ELR (cell line): ENCODE measurements at places on chromosomes 5 and 9.

DNA sequence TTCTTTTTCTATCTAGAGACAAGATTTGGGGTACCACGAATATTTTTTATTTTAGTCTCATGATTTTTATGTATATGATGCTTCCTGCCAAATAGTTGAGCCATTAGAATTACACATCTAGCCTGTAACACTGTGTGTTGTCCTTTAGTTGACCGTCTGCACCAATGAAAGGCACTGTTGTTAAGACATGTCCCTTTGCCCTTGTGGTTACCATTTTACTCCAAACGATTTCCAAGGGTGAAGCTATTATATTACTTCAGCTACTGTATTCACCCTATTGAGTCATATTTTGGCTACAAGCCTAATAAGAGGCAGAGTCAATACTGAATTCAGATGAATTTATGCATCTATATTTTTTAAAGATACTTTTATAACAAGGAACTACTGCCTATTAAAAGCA is 207.6 kb downstream of the CETN3 start:
- peak; percentile 41 for DNase-seq

GRCh38 chr5:5179597-5179996 is 39.5 kb downstream of the ADAMTS16 start:
- no peak for DNase-seq

DNA sequence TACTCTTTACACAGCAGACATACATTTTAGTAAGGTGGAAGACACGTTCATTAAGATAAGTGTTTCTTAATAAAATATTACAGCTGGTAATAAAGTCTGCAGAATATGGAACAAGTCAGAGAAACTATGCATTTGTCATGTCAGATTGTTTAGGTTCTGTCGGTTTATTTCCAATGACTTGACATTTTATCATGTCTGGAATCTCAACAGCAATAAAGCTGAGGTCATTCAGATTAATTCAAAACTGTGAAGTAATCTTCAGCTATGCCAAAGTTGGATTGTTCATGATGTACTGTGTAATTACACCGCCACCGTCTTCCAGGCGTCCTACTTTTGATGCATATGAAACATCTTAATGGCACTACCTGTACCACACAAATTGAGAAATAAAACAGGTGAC is 1032.6 kb downstream of the CDH12 start:
- DNase-seq = peak; percentile 36

DNA sequence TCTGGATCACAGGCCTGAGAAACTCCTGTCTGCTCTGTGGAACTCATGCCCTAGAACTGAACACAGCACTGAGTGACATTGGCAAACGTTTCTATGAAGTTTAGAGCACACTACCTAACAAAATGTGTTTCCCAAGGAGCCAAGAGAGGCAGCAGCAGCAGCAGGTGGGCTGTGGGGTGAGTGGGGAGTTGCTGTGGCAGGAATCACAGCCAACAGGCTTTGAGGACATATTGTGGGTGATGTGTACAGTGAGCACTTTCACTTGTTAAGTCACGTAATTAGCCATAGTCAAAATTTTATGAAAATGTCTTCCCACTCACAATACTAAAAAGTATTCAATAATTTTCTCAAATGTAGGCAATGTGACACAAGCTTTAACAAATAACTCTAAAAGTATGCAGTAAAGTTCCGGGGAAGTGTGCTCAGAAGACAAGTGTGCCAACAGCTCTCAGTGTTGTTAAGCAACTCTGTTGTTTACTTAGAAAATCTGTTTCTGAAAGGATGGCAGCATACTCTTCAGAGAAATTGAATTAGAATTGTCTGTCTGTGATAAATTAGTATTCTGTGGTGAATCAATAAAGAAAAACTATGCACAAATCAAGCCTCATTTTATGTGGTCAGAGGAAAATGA is 482.1 kb downstream of the SEMA5A start:
- no peak for DNase-seq

GRCh38 chr9:116157436-116158138 is 4.0 kb downstream of the PAPPA start:
- DNase-seq = peak; percentile 68

GRCh38 chr5:56639476-56639875 is 175.9 kb upstream of the MAP3K1 start:
- no peak for DNase-seq

DNA sequence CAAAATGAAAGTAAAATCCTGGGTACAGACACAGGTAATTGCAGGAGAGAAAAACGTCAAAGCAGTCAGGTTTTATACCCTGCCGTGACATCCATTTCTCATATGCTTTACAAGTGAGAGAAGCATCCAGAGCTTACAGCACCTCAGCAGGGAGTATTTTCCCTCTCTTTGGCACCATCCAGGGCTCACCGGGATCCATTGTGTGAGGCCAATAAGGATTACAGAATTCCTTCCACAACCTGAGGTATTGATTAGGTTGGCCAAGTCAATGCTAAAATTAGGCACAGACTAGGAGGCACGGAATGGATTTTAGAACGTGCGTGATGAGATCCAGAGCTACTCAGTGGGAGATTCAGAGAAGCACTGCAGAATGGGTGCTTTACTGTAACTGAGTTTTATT is 296.6 kb downstream of the FBXL7 start:
- DNase-seq = no peak

GRCh38 chr9:14710804-14711203 is 11.7 kb downstream of the CER1 start:
- DNase-seq = peak; percentile 75

- no peak for DNase-seq
These were observed 73.1 kb downstream of the COL15A1 start for GRCh38 chr9:99016681-99017387.

GRCh38 chr9:125774106-125774505 is 26.9 kb downstream of the PBX3 start:
- no peak for DNase-seq

DNA sequence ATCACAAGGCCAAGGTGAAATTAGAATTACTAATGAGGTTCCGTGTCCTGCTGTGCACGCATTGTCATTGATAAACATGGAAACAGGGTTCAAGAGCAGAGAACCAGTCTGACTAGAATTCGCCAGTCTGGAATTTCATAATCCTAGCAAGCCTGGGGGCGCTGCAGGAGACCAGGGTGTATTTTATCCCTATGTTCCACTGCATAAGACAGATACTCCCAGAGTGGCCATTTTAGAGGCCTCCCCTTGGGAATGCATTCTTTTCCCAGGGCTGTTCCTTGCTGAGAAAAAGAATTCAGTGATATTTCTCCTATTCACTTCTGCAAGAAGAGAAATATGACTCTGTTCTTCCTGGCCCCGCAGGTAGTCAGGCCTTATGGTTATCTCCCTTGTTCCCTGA is 1387.7 kb downstream of the MAT2B start:
- no peak for DNase-seq

DNA sequence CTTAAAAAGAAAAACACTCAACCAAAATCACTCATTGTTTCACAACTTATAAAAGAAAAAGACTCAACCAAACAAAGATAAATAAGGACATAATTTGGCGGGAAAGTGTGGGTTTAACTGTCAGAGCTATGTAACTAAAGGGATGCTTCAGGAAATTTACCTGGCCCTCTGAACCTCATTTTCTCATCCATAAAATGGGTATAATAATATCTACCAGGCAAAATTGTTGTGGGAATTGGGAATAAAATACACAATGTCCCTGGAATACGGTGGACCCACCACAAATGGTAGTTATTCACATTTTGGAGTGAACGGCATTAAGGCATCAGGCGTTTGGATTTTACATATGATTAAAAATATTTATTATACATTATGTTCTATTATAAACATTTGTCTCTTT is 228.5 kb upstream of the ANKRD55 start:
- no peak for DNase-seq

GRCh38 chr5:126385524-126386502 is 37.4 kb upstream of the GRAMD2B start:
- no peak for DNase-seq

DNA sequence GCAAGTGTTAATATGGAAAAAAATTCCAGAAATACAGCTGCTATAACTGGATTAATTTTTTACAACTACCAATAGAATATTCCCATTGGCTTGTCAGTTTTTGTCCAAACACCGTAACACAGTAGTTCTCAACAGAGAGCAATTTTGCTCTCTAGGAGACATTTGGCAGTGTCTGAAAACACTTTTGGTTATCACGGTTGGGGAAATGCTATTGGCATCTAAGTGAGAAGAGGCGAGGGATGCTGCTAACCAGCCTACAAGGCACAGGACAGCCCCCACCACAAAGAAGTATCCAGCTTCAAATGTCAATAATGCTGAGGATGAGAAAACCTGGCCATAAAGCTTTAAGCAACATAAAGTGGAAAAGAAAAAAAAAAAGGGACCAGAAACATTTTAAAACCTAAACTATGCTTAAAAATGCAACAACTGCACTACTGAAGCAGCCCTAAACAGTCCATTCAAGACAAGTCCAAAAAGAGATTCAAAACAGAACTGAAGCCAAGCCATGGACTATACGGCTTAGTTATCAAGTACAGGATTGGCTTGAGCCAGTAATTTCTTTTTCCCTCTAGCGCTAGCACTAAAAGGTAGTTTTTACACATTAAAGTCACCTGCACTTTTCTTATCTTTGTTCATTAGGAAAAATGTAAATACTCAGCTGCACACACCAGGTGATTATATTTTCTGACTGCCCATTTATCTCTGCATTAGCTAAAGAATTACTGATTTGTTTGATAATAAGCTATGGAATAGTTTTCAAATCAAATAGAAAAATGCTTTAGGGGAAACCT is 83.9 kb downstream of the NR3C1 start:
- DNase-seq = no peak

DNA sequence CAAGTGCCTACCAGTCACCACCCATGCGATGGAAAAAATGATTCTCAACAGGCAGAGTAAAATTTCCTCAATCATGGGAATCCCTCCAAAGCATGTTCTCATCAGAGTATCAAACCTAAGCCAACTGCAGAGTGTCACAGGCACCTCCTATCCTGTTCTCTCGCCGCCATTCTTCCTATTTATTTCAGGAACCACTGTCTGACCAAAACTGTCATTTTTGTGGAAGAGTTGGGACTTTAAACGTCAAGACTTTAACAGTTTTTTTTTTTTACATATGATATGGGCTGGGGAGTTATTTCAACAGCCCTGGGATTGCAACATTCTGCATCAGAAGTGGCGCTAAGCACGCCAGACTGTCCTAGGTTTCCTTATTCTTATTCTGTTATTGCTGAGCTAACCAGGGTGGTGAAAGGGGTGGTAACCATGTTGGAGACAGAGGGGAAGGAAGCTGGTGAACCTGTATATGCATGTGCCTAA is 29.5 kb downstream of the PFDN1 start:
- DNase-seq = no peak

- no peak for DNase-seq
These were observed 942.5 kb upstream of the WWC1 start for GRCh38 chr5:167348980-167349379.

- no peak for DNase-seq
These were observed 5.9 kb downstream of the ARSB start for GRCh38 chr5:78979117-78979742.

DNA sequence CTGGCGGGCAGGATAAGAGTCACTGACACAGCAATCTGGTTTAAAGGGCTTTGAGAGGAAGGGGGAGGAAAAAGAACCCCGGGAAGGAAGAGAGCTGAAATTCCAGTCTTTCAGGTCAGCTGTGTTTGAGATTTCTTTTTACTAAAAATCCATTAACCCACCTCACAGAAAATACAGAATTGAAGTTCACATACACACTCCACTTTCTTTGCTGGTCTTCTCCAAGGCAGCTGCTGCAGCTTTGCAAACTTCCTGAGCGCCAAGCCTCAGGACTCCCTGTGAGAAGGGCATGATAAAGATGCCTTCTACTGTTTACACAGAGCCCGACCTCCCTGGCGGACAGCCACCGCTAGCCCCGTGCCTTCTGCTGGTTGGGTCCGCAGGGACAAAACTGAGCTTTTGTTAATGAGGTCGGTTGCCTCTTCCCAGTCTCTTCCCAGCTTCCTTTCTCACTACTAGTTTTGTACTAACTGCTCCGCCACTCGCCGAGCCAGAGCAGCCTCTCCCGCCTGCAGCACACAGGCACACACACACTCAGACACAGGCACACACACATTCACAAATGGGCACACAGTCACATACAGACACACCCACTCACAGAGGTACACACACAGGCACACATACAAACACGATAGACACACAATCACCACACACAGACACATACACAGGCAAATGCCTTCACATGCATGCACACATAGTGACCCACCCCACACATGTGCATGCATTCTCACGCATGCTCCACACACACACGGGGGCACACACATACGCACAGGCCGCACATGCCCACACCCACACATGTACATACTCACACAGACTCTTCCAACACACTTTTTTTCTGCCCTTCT is at the start of gene FREM1:
TSS of gene FREM1 (minus strand) at position 468 of the 845 bp plus-strand sequence. CDS start 41,451 bp downstream, outside the sequence.
- DNase-seq = no peak

- DNase-seq = peak; percentile 36
These were observed 66.4 kb upstream of the PIK3R1 start for GRCh38 chr5:68149189-68149588.

- no peak for DNase-seq
These were observed 30.1 kb downstream of the MTMR12 start for GRCh38 chr5:32282633-32283032.

GRCh38 chr9:107875571-107875980 is 386.0 kb upstream of the KLF4 start:
- no peak for DNase-seq

DNA sequence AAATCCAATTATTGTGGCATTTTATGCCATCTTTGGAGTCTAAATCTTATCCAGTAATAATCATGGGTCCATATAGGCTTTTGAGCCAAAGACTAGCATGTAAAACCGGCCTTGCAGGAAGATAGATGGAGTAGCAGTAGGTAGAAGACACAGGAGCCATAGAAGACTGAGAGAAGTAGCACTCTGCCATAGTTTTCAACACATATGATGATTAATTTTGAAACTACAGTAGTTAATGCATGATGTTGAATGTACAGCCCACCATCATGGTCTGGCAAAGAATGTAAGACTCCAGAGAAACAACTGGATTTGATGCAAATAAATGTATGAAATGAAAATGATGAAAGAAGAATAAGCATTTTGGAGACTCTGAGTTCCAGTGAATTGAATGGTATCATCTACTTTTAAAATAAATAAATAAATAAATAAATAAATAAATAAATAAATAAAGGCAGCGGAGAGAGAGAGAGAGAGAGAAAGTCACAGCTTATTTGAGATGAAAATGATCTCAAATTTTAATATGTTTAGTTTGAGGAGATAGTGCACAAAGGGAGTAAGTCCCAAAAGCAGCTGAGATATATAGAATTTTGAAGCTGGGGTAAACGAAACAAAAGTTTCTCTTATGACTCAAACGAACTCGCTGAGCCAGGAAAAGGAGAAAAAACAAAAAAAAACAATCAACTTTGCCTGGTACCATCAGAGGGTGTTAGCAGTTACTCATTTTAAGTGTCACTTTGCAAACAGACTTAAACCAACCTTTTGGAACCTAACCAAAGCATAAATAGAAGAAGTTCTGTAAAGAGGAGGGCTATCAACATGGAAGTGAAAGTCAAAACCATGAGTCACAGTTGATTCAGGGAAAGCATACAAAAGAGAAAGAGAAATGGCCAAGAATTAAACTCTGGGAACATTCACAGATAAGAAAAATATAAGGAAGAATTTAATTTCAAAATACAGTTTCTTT is 388.7 kb downstream of the CETN3 start:
- DNase-seq = peak; percentile 57

GRCh38 chr5:39639618-39640089 is 214.9 kb upstream of the DAB2 start:
- peak; percentile 88 for DNase-seq

GRCh38 chr9:79120533-79120932 is 451.2 kb upstream of the TLE4 start:
- no peak for DNase-seq

GRCh38 chr9:70111042-70111602 is 67.5 kb downstream of the MAMDC2 start:
- peak; percentile 81 for DNase-seq

- DNase-seq = no peak
These were observed 5.0 kb upstream of the C1QTNF3 start for GRCh38 chr5:34047774-34048572.

GRCh38 chr9:113245894-113246293 is 24.6 kb downstream of the SLC31A1 start:
- no peak for DNase-seq
